Mesothelial cell of epicardium (in vitro differentiated cells): ENCODE measurements at places on chromosomes 7 and 10.

- no peaks in the 10 kb centered on the region for H3K4me1 ChIP-seq
- DNase-seq: no peak
- H3K27ac ChIP-seq: no peak overlapping the region
Observed at GRCh38 chr7:103857435-103857834, 132.0 kb downstream of the RELN start.

DNA sequence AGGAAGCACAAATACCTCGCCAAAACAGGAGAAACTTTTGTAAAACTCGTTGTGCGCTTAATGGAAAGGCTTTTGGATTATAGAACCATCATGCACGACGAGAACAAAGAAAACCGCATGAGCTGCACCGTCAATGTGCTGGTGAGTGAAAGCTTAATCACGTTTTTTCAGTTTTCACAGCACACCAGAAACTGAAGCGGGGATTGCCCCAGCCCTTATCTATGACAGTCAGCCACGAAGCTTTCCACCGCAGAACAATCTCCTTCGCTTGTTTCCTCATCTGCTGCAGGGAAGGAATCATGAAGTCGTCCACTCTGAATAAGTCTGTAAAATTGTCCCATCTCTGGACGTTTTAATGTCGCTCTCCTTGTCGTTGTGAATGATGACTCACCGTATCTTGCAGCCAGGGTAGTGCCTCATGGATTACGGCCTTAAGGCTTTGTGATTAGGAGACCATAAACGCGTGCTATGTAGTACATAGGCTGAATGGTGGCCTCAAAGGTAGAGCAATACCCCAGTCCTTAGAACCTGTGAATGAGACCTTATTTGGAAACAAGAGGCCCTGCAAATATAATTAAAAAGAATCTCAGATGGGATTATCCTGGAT is 174.9 kb upstream of the NPS start:
- no peaks in the 10 kb centered on the region for H3K27me3 ChIP-seq
- peaks cover 26% of the 10 kb centered on the region for H3K36me3 ChIP-seq
- H3K27ac ChIP-seq: no peak overlapping the region
- no peak overlapping the region for H3K4me3 ChIP-seq

DNA sequence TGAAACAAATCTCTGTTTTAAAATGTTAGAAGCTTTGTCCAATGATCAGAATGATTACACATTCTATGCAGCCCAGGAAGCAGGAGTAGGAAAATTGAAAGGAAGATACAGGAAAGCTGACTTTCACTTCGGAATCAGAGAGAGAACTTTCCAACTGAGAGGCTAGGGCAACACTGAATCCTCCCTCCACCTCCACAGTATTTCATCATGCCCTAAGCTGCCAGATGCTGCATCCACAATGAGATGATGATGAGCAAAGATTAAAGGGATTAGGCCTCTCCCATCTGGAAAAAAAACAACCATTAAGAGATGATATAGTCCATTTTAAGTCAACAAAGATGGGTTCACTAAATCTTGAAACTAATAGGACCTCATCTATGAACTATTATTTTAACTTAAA is 215.6 kb downstream of the GPR37 start:
- no peak overlapping the region for H3K27ac ChIP-seq
- no peaks in the 10 kb centered on the region for H3K27me3 ChIP-seq
- no peaks in the 10 kb centered on the region for H3K4me1 ChIP-seq
- H3K4me3 ChIP-seq: no peak overlapping the region
- no peak for DNase-seq
- no peaks in the 10 kb centered on the region for H3K36me3 ChIP-seq

DNA sequence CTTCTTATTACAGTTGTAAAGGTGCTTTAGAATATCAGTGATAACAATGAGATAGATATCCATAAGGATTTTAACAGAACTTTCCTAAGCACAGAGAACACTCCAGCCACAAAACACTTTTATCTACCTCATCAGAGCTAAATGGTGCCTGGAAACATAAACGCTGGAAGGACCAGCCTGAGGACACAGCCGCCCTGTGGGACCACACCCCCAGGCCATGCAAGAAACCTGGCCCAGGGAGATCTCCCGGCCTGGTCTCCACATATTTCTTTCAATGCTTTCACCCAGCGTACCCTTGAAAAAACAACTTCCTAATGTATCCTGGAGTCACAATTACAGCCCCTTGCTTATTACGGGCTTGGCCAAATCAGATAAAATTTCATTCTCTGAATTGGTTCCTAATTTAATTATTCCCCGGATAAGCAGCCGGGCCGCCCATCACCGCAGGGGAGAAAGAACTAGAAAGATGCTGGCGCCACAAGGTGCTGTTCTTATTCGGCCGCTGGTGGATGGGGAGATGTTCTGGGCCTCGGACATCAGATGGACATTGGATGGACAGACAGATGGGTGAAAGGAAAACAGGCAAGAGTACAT is 11.8 kb downstream of the CHST15 start:
- no peaks in the 10 kb centered on the region for H3K27me3 ChIP-seq
- peaks cover 24% of the 10 kb centered on the region for H3K4me1 ChIP-seq
- H3K36me3 ChIP-seq: peaks cover 8% of the 10 kb centered on the region
- no peak overlapping the region for H3K27ac ChIP-seq
- H3K4me3 ChIP-seq: no peak overlapping the region

- DNase-seq: no peak
- no peak overlapping the region for H3K27ac ChIP-seq
- no peak overlapping the region for H3K4me3 ChIP-seq
- H3K36me3 ChIP-seq: no peaks in the 10 kb centered on the region
- no peaks in the 10 kb centered on the region for H3K27me3 ChIP-seq
- H3K4me1 ChIP-seq: no peaks in the 10 kb centered on the region
Observed at GRCh38 chr7:79968077-79968648, 166.5 kb upstream of the GNAI1 start.
